A549 treated with GW870086 at 1 μM for 4 hours (cell line): ENCODE measurements at places on chromosomes 16 and 17. TPM values are rescaled to one million over a fixed set of nuclear protein-coding genes. Genes with fewer than 3 reads are reported as not detected.

Gene SLC12A4
- 26.5 to 36.3 TPM (median 30.8 TPM) in 5 replicates for total RNA-seq

Gene SCNN1B
- total RNA-seq = 0.14 to 0.47 TPM (median 0.25 TPM) in 4 of 5 replicates, not detected in the other

Gene C16orf96
- 0.03 TPM in 3 of 5 replicates, not detected in the others for total RNA-seq

Gene HOXB1
- total RNA-seq = not detected in 5 replicates

Gene CES5A
- total RNA-seq = not detected in 5 replicates

Gene SLC16A6
- total RNA-seq = 0.19 to 0.47 TPM (median 0.38 TPM) in 5 replicates

Gene ADAP2
- 2.6 to 3.7 TPM (median 3.2 TPM) in 5 replicates for total RNA-seq

Gene IL21R
- total RNA-seq = 0.05 to 0.08 TPM (median 0.07 TPM) in 3 of 5 replicates, not detected in the others

Gene KRT9
- total RNA-seq = not detected in 5 replicates

Gene MAP2K3
- 90.4 to 135 TPM (median 107 TPM) in 5 replicates for total RNA-seq

Gene TLCD1
- 28.8 to 45.3 TPM (median 43.0 TPM) in 5 replicates for total RNA-seq

Gene CDK5RAP3
- 99.2 to 115 TPM (median 111 TPM) in 5 replicates for total RNA-seq

Gene ENPP7
- total RNA-seq = not detected in 5 replicates

Gene PLCG2
- 3.2 to 4.5 TPM (median 4.2 TPM) in 5 replicates for total RNA-seq

Gene ZFP90
- 5.5 to 9.9 TPM (median 8.3 TPM) in 5 replicates for total RNA-seq

Gene FOXL1
- 0.83 to 2.3 TPM (median 0.97 TPM) in 5 replicates for total RNA-seq

Gene GPR142
- total RNA-seq = not detected in 5 replicates

Gene SHBG
- 0.29 to 1.1 TPM (median 0.42 TPM) in 5 replicates for total RNA-seq

Gene PRSS36
- 0.59 to 1.5 TPM (median 1.1 TPM) in 5 replicates for total RNA-seq

Gene SOCS1
- total RNA-seq = 2.8 to 8.1 TPM (median 4.7 TPM) in 5 replicates

Gene LITAFD
- not detected in 5 replicates for total RNA-seq

Gene GCGR
- 0.15 to 0.67 TPM (median 0.54 TPM) in 5 replicates for total RNA-seq

Gene WDR90
- total RNA-seq = 17.6 to 28.0 TPM (median 27.2 TPM) in 5 replicates

Gene SLC6A4
- 0.02 to 0.05 TPM in 2 of 5 replicates, not detected in the others for total RNA-seq

Gene GUCY2D
- 0.24 to 0.34 TPM in 2 of 5 replicates, not detected in the others for total RNA-seq

Gene CNTD1
- total RNA-seq = 0.05 to 0.08 TPM (median 0.06 TPM) in 3 of 5 replicates, not detected in the others

Gene MSRB1
- total RNA-seq = 33.4 to 43.1 TPM (median 40.4 TPM) in 5 replicates
